Upper lobe of right lung (tissue), 1 donor: ENCODE measurements at places on chromosomes 1 and 21.

DNA sequence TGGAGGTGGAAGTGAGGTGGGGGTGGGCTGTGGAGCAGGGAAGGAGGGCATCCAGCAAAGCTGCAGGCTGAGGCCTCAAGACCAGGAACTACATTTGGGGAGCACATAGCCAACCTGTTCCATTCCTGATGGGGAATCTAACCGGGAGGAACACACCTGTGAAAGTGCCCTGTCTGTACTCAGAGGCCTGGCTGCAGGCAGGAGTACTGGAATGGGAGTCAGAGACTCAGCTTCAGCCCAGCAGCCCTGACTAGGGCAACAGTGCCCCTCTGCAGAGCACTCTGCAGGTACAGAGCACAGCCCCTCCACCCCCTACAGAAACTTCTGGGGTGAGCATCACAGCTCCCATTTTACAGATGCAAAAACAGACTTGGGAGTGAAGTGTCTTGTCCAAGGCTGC is 126.4 kb downstream of the DMRTB1 start:
- H3K4me3 ChIP-seq, result no peak overlapping the region
- no peaks in the 10 kb centered on the region for H3K4me1 ChIP-seq
- DNase-seq, result peak; percentile 11
- no peaks in the 10 kb centered on the region for H3K27me3 ChIP-seq

DNA sequence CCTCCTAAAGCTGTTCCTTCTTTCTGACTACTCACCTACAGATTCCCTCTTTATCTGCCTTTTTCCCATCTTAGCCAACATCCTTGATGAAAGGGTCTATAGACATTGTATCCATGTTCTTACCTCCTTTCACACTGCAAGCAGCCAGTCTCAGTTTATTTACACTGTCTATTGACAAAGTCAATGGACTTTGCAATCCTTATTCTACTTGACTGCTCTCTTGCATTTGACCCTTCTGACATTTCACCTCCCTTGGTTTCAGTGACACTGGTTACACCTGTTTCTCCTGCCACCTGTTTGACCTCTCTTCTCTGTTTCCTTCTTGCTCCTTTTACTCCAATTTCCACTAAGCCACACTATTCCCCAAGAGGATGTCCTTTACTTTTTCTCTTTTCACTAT is 224.0 kb upstream of the SNX7 start:
- DNase-seq, result no peak
- H3K36me3 ChIP-seq, result no peaks in the 10 kb centered on the region
- H3K27me3 ChIP-seq, result no peaks in the 10 kb centered on the region
- H3K27ac ChIP-seq, result no peak overlapping the region

GRCh38 chr1:197130677-197131304 is 15.7 kb downstream of the ASPM start:
- H3K27ac ChIP-seq, result no peak overlapping the region
- H3K4me3 ChIP-seq, result no peak overlapping the region
- H3K4me1 ChIP-seq, result no peaks in the 10 kb centered on the region
- DNase-seq, result no peak
- H3K27me3 ChIP-seq, result no peaks in the 10 kb centered on the region

DNA sequence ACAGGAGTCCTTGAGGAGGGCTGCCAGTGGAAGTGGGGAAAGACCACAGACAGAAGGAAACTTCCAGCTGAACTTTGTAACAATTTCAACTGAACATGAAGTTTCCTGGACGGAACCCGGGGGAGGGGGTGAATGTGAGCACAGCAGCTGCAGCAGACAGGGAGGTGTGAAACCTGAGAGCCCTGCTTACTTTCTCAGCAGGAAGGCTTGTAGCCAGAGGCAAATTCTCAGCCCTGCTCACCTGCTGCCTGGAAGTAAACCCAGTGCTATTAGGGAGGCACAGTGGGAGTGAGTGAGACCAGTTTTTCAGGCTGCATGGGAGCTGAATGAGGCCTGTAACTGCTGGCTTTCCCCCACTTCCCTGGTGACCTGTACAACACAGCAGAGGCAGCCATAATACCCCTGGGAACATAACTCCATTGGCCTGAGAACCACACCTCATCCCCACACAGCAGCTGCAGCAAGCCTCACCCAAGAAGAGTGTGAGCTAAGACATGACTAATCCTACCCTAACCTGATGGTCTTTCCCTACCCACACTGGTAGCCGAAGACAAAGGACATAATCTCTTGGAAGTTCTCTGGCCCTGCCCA is 9.6 kb upstream of the SPRR2F start:
- no peak overlapping the region for H3K4me3 ChIP-seq
- DNase-seq, result no peak
- H3K27ac ChIP-seq, result no peak overlapping the region
- no peaks in the 10 kb centered on the region for H3K27me3 ChIP-seq
- H3K4me1 ChIP-seq, result no peaks in the 10 kb centered on the region

DNA sequence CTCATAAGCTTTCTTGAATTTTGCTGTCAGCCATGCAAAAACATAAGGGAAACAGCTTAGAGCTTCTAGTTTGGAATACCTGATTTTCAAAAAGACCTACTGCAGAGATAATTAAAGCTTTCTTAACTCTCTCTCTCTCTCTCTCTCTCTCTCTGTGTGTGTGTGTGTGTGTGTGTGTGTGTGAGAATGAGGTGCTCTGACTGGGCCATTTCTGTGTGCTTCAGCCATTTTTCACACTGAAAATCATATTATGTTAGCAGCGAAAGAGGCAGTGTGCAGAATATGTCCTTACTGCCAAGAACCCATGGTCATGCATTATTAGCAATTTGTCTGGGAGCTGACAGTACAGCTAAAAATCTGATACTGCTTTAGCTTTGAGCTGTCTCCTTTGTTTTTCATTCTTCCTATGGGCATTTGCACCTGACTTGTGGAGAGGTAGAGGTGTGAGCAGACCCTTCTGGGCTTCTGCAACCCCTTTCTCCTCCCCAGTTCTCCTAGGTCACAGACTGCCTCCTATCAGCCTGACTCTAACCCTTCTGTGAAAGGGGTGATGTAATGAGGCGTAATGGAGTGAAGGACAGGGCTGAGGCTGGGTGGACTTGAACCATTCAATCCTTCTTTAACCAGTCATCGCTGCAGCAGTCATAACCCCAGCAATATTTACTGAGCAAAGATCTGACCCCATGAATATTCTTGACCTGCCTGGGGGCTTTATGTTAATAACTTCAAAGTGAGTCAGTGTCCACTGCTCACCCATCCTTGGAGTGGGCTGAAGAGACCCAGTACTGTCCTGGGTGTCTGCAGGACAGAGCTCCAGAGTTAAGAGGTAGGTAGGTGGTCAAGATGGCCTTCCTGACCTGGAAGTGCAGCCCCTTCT is 61.2 kb downstream of the SYT6 start:
- no peak overlapping the region for H3K4me3 ChIP-seq
- no peaks in the 10 kb centered on the region for H3K36me3 ChIP-seq
- DNase-seq, result no peak
- no peaks in the 10 kb centered on the region for H3K4me1 ChIP-seq
- H3K27ac ChIP-seq, result no peak overlapping the region

DNA sequence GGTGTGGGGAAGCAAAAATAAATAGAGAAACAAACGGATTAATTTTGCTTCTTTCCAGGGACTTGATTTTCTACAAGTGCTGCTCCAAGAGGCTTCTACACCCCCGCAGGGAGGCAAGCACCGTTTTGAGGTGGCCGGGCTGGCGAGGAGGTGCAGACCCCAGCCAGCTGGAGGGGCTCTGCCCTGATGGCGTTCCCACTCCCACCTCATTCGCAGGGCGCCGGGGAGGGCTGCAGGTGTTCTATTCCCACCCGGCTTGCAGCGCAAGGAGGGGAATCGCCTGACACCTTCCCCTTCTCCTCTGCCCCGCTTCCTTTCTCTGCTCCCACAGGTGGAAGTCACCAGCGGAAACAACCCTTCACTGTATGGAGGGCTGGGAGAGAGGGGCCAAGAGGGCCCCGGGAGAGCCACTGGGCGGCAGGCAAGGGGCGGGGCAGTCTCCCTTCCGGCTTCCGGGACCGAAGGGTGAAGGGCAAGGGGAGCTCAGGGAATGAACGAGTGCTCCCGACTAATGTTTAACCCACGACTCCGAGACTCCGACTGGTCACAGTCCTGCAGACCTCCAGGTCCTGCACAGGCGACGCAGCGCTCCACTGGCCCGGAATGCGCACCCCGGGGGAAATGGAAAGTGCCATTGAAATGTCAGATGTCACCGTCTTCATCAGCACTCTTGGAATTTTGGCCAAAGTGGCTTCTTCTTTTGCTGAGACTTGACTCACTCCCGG is 29.1 kb downstream of the TEX35 start:
- peaks cover 10% of the 10 kb centered on the region for H3K4me1 ChIP-seq
- peak; percentile 85 for DNase-seq
- H3K36me3 ChIP-seq, result no peaks in the 10 kb centered on the region
- peak overlapping the region; percentile 94 for H3K4me3 ChIP-seq
- H3K27me3 ChIP-seq, result no peaks in the 10 kb centered on the region

DNA sequence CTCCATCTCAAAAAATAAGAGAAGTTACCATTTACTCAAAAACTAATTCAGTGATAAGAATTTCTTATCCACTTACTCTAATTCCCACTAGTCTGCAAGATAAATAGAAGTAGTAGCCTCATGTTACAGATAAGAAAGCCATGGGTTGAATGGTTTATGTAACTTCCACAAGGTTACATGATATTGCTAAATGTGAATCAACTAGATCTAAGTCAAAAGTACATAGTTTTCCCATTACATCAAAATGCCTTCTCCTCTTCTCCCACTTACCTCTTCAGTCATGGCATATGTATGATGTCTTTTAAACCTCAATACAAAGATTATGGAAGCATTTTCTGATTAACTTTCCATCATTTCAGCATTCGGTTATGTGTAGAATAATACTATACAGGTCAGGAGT is 108.5 kb downstream of the ASH1L start:
- no peak for DNase-seq
- no peaks in the 10 kb centered on the region for H3K27me3 ChIP-seq
- peaks cover 42% of the 10 kb centered on the region for H3K36me3 ChIP-seq

GRCh38 chr1:183808296-183809027 is 3.5 kb downstream of the RGL1 start:
- H3K4me3 ChIP-seq, result peak overlapping the region; percentile 72
- H3K4me1 ChIP-seq, result peaks cover 53% of the 10 kb centered on the region
- H3K36me3 ChIP-seq, result peaks cover 7% of the 10 kb centered on the region
- H3K27me3 ChIP-seq, result no peaks in the 10 kb centered on the region

DNA sequence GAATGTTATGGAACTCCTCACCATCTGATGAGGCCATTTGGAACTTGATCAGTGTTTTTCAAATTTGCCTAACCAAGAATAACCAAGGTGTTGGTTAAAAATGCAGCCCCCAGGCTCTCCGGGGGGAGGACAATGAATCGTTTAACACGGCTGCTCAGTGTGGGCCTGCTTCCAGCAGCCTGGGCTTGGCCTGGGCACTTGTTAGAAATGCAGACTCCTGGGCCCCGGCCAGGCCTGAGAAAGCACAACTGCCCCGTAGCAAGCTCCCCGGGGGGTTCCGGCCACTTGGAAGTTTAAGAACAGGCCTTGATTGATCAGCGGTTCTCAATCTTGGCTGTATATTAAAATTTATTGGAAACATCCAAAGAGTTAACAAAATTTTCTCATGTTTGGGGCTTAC is 22.8 kb upstream of the C2CD2 start:
- no peaks in the 10 kb centered on the region for H3K27me3 ChIP-seq
- no peak for DNase-seq
- H3K36me3 ChIP-seq, result no peaks in the 10 kb centered on the region
- H3K4me1 ChIP-seq, result peaks cover 6% of the 10 kb centered on the region

- H3K36me3 ChIP-seq, result no peaks in the 10 kb centered on the region
- no peak overlapping the region for H3K27ac ChIP-seq
- H3K4me3 ChIP-seq, result no peak overlapping the region
- no peaks in the 10 kb centered on the region for H3K4me1 ChIP-seq
These were observed 14.3 kb upstream of the ALG14 start for GRCh38 chr1:95086949-95087533.

GRCh38 chr1:17091252-17091651 is 28.0 kb downstream of the PADI2 start:
- no peak overlapping the region for H3K27ac ChIP-seq
- no peaks in the 10 kb centered on the region for H3K27me3 ChIP-seq
- DNase-seq, result no peak
- H3K36me3 ChIP-seq, result no peaks in the 10 kb centered on the region

GRCh38 chr1:234756066-234756774 is 146.2 kb upstream of the IRF2BP2 start:
- H3K4me1 ChIP-seq, result peaks cover 16% of the 10 kb centered on the region
- H3K27me3 ChIP-seq, result no peaks in the 10 kb centered on the region
- no peaks in the 10 kb centered on the region for H3K36me3 ChIP-seq
- no peak overlapping the region for H3K27ac ChIP-seq
- no peak for DNase-seq
- H3K4me3 ChIP-seq, result no peak overlapping the region

- H3K27ac ChIP-seq, result no peak overlapping the region
- no peaks in the 10 kb centered on the region for H3K36me3 ChIP-seq
- H3K27me3 ChIP-seq, result no peaks in the 10 kb centered on the region
- H3K4me1 ChIP-seq, result peaks cover 9% of the 10 kb centered on the region
- DNase-seq, result no peak
These were observed 5.1 kb downstream of the CLCNKA start for GRCh38 chr1:16026723-16027484.

GRCh38 chr1:236176337-236177336 is 34.3 kb downstream of the GPR137B start:
- no peak overlapping the region for H3K27ac ChIP-seq
- peak; percentile 55 for DNase-seq
- H3K4me3 ChIP-seq, result no peak overlapping the region
- H3K4me1 ChIP-seq, result no peaks in the 10 kb centered on the region
